ENCODE measurements at places on chromosomes 7 and 10. TPM values are rescaled to one million over a fixed set of nuclear protein-coding genes. Genes with fewer than 3 reads are reported as not detected.
A peak's percentile ranks its signal among the peaks of the same experiment; 100 is the strongest.

The PTN gene
- 10.4 TPM for total RNA-seq

The ZSCAN21 gene
- total RNA-seq: 58.5 TPM

The HOXA5 gene
- total RNA-seq: 22.0 TPM

The NRF1 gene
- total RNA-seq: 3.1 TPM

The FKBP14 gene
- total RNA-seq: 7.3 TPM

The TAS2R41 gene
- not detected for total RNA-seq

The PIP gene
- total RNA-seq: not detected

DNA sequence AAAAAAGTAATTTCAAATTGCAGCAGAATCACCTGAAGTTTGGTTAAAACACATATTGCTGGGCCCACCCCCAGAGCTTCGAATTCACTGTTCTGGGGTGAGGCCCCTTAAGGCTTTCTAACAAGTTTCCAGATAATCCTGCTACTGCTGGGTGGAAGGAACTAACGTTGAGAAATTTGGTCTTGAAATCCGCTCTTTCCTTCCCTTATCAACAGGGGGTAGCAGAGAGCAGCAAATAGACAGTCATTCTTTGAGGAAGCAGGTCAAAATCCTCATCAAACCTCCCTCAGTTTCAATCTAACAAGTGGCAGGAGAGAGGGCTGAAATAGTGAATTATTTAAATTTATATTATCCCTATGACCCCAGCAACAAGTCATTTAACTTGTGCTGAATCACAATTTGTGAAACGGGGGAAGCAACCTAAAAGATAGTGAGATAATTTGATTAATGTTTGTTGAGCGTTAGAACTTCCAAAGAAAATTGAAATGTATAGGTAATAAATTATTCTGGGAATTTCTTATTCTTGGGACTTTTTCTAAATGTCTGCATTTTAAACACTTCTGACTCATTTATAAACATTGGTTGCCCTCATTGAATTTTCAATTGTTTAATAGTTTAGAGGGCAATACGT lies 21.7 kb upstream of the MALSU1 start:
- no peak overlapping the region for H3K4me3 ChIP-seq
- no peak overlapping the region for H3K27ac ChIP-seq
- DNase-seq: no peak
- H3K27me3 ChIP-seq: no peaks in the 10 kb centered on the region

- no peaks in the 10 kb centered on the region for H3K36me3 ChIP-seq
- no peak overlapping the region for H3K27ac ChIP-seq
- no peak for DNase-seq
- H3K4me1 ChIP-seq: no peaks in the 10 kb centered on the region
These were observed 92.2 kb downstream of the PRKCQ start for GRCh38 chr10:6487920-6488319.

DNA sequence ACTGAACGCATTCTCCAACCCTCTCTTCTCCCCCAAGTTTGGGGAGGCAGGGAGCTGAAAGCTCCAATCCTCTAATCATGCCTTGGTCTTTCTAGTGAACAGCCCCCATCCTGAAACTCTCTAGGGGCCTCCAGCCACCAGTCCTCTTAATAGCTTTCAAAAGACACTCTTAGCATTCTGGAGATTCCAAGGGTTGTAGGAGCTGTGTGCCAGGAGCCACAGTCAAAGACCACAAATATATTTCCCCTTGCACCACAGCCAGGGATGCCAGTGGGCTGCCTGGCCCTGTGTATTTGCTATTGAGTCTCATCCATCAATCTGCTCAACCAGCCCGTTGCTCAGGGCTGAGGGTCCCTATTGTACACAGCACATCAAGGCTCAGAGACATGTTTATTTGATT lies 18.5 kb upstream of the MLXIPL start:
- peaks cover 8% of the 10 kb centered on the region for H3K27me3 ChIP-seq
- DNase-seq: no peak

GRCh38 chr10:121942749-121943416 lies 15.1 kb upstream of the ATE1 start:
- no peaks in the 10 kb centered on the region for H3K36me3 ChIP-seq
- H3K27ac ChIP-seq: no peak overlapping the region
- no peak overlapping the region for H3K4me3 ChIP-seq

- H3K27me3 ChIP-seq: no peaks in the 10 kb centered on the region
- no peaks in the 10 kb centered on the region for H3K4me1 ChIP-seq
- peak overlapping the region; percentile 61 for H3K4me3 ChIP-seq
- no peaks in the 10 kb centered on the region for H3K36me3 ChIP-seq
These were observed 452 bp downstream of the SEMA3C start for GRCh38 chr7:80918399-80918798.

- H3K36me3 ChIP-seq: no peaks in the 10 kb centered on the region
- no peak overlapping the region for H3K4me3 ChIP-seq
- no peaks in the 10 kb centered on the region for H3K27me3 ChIP-seq
- DNase-seq: no peak
- peak overlapping the region; percentile 41 for H3K27ac ChIP-seq
These were observed 136.4 kb downstream of the CUBN start for GRCh38 chr10:16993186-16993585.

GRCh38 chr7:92992483-92992882 lies 125.3 kb downstream of the SAMD9 start:
- no peak overlapping the region for H3K27ac ChIP-seq
- DNase-seq: no peak
- no peaks in the 10 kb centered on the region for H3K4me1 ChIP-seq
- no peaks in the 10 kb centered on the region for H3K36me3 ChIP-seq
- H3K27me3 ChIP-seq: no peaks in the 10 kb centered on the region
- no peak overlapping the region for H3K4me3 ChIP-seq

- no peaks in the 10 kb centered on the region for H3K27me3 ChIP-seq
- DNase-seq: no peak
- H3K4me3 ChIP-seq: no peak overlapping the region
- H3K27ac ChIP-seq: no peak overlapping the region
These were observed 165.1 kb downstream of the GLRX3 start for GRCh38 chr10:130301021-130301892.

DNA sequence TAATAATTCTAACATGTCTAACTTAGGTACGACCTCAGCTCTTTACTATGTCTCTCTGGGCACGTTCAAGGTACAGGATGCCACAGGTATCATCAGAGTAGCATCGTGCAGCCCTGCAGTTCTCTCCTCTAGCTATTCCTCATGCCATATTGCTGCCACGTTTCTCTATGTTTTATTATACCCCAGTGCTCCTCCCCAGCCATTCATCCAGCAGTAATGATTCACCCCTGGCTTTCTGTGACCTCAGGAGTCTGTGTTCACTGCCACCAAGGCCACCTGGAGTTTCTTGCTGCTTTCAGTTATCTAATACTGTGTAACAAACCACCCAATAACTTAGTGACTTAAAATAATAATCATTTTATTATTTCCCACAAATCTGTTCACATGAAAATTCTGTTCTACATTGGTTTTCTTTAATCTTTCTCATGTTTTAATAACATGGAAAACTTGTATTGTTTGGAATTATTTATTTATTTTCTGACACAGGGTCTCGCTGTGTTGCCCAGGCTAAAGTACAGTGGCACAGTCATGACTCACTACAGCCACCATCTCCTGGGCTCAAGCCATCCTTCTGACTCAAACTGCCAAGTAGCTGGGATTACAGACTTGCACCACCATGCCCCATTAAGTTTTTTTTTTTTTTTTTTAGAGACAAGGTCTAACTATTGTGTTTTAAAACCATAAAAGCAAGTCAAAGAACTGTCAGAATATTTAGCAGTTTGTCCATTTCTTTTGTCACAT lies 21.8 kb downstream of the REEP3 start:
- no peak for DNase-seq
- H3K36me3 ChIP-seq: no peaks in the 10 kb centered on the region
- H3K4me3 ChIP-seq: no peak overlapping the region
- H3K27me3 ChIP-seq: no peaks in the 10 kb centered on the region
- no peak overlapping the region for H3K27ac ChIP-seq

- no peaks in the 10 kb centered on the region for H3K27me3 ChIP-seq
- H3K27ac ChIP-seq: no peak overlapping the region
- H3K4me1 ChIP-seq: no peaks in the 10 kb centered on the region
These were observed 41.2 kb downstream of the ADCYAP1R1 start for GRCh38 chr7:31093282-31093681.

DNA sequence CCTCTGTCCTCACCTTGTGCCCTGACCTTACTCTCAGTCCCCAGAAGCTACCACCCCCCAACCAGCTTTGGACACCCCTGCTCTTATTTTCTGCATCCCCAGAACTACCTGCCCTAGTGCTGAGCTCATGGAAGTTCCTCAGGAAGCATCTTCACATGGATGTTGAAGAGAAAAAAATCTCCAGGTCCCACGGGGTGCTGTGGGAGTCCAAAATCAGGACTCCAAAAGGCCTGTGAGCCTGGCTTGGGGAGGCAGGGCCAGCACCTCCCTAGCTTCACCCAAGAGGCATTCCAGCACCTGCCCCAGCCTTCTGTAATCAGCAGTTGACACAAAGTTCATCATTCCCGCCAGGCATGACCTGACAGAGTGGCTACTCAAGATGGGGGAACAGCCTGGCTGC lies 20.7 kb upstream of the GDF10 start:
- H3K36me3 ChIP-seq: no peaks in the 10 kb centered on the region
- DNase-seq: no peak
- H3K4me3 ChIP-seq: no peak overlapping the region
- no peak overlapping the region for H3K27ac ChIP-seq
- no peaks in the 10 kb centered on the region for H3K4me1 ChIP-seq
- no peaks in the 10 kb centered on the region for H3K27me3 ChIP-seq

- no peaks in the 10 kb centered on the region for H3K36me3 ChIP-seq
- H3K4me3 ChIP-seq: no peak overlapping the region
- no peak for DNase-seq
- H3K27ac ChIP-seq: no peak overlapping the region
- no peaks in the 10 kb centered on the region for H3K4me1 ChIP-seq
These were observed 203.4 kb downstream of the SLC25A13 start for GRCh38 chr7:96118449-96119001.

DNA sequence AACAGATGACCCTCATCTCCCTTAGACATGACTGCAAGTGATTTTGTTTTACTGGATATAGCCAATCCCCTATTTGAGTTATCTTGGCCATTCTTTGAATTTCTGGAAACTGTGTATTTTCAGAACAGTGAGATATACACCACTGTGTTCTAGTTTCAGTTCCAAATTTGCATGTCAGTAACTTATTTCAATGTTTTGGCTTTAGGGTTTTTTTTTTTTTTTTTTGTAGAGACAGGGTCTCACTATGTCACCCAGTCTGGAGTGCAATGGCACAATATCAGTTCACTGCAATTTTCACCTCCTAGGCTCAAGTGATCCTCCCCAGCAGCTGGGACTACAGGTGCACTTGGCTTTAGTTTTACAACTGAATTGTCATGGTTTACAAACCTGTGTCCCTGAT lies 67.2 kb downstream of the ATAD1 start:
- H3K4me1 ChIP-seq: no peaks in the 10 kb centered on the region
- no peaks in the 10 kb centered on the region for H3K27me3 ChIP-seq
- H3K4me3 ChIP-seq: no peak overlapping the region
- peaks cover 4% of the 10 kb centered on the region for H3K36me3 ChIP-seq
- no peak overlapping the region for H3K27ac ChIP-seq

DNA sequence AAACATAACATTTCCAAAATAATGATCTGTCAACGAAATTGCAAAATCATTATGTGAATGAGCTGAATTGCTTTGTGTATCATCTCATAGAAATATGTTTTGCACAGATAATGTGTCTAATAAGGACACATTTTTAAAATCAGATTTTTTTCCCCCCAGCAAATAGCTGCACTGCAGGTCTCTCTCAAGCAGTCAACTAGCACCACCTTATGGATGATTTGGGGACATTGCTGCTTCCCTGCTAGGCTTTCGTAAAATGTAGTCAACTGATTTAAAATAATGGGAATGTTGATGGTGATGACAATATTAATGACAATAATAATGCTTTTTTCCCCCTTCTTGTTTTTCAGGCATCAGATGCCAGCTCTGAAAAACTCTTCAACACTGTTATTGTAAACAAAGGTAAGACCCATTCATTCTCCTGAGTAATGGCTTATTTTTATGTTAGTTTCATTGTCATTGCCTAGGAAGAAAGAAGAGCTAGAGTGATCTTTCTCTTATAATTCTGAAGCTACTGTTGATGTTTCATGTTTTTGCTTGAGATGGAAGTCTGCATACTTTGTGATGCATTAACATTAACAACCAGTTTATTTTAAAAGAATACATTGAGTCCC lies 433.6 kb upstream of the GALNT17 start:
- no peak overlapping the region for H3K27ac ChIP-seq
- DNase-seq: no peak
- no peak overlapping the region for H3K4me3 ChIP-seq
- peaks cover 12% of the 10 kb centered on the region for H3K36me3 ChIP-seq
- H3K4me1 ChIP-seq: peaks cover 5% of the 10 kb centered on the region

DNA sequence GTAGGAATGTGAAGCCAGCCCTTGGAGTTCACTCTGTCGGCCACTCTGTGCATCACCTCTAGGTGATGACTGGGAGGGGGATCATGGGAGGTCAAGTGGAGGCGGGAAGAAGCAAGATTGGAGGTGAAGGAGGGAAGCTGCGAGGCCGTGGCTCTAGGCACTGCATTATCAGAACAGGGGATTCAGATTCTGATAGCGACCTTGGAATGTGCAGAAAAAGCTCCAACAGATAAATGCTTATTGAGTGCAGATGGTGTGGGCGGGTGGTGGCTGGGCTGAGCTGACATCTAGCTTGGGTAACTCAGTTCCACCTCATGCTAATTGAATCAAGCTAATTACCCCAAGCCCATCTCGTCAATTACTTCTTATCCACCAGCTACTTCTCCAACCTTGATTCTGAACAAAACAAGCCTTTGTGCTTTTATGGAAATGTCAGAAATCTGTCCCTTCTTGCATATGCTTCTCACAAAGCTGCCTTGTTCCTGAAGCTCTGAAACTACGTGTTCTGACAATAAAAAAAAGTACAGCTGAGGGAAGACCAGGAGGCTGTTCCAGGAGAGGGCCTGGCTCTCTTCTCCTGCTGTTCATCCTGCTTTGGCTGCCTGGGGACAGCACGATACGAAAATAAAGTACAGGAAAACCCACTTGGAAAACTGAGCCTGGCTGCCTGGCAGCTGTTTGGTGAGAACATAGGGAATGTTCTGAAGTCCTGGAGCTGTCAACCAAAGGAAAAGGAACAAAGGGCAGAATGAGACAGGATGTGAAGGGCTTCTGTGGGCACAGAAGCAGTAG lies 27.5 kb downstream of the STRA8 start:
- H3K4me1 ChIP-seq: peaks cover 6% of the 10 kb centered on the region
- no peak overlapping the region for H3K27ac ChIP-seq
- H3K27me3 ChIP-seq: no peaks in the 10 kb centered on the region
- DNase-seq: no peak

- H3K27me3 ChIP-seq: no peaks in the 10 kb centered on the region
- H3K4me1 ChIP-seq: no peaks in the 10 kb centered on the region
- H3K27ac ChIP-seq: no peak overlapping the region
- no peak for DNase-seq
These were observed 123.3 kb upstream of the CDK1 start for GRCh38 chr10:60654813-60655464.

GRCh38 chr7:159113056-159113455 lies 31.6 kb downstream of the VIPR2 start:
- no peak overlapping the region for H3K27ac ChIP-seq
- no peak for DNase-seq
- no peak overlapping the region for H3K4me3 ChIP-seq

DNA sequence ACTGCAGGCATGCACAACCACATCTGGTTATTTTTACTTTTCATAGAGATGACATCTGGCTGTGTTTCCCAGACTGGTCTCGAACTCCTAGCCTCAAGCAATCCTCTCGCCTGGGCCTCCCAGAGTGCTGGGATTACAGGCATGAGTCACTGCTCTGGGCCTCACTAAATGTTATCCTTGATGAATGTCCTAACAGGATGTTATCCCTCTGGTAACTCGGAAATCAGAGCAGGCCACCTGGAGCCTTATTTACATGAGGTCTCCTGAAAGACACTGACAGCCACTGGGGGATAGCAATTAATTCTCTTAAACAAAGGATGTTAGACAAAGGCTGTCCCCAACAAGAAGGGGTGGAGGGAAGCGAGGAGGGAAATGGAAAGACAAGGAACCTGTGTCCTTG lies 4.5 kb upstream of the ZNF438 start:
- peak overlapping the region; percentile 98 for H3K27ac ChIP-seq
- DNase-seq: no peak
- peaks cover 7% of the 10 kb centered on the region for H3K4me1 ChIP-seq
